ENCODE measurements at places on chromosomes 16 and 17.

DNA sequence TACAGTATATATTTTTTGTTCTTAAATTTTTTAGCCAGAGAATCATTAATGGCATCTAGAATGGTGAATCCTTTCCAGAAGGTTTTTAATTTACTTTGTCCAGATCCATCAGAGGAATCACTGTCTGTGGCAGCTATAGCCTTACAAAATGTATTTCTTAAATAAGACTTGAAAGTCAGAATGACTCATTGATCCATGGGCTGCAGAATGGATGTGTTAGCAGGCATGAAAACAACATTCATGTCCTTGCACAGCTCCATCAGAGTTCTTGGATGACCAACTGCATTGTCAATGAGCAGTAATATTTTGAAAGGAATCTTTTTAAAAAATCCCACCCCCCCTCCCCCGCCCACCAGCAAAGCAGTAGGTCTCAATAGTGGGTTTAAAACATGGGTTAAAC is 51.4 kb downstream of the CACNG1 start:
- no peak for DNase-seq

DNA sequence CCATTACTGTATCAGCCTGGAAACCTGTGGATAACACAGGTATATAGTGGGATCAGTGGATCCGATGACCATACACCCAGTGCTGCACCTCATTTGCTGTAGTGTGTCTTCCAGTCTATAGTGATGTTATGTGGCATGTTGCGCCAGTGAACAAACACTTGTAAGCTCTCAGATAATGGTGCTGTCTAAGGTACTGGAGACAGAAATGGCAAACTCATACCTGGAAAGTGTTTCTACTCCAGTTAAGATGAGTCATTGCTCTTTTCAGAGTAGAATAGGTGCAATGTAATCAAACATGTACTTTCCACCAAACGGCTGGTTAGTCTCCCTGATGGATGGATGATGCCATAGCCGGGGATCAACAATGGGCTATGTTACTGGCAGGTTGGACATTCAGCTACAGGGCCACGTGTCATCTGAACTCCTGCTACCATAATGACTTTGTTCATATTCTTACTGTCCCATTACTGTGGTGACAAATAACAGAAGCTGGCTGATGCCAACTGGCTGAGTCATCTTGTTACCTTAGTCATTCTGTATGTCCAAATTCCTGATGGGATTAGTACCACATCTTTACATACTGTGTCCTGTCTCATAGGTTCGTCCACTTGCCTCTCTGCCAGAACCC is 6.3 kb downstream of the CCL11 start:
- DNase-seq, result no peak

- no peak for DNase-seq
These were observed 665 bp upstream of the MT1M start for GRCh38 chr16:56631832-56632155.

- no peak for DNase-seq
These were observed 8.2 kb upstream of the MPP2 start for GRCh38 chr17:43915559-43915958.

DNA sequence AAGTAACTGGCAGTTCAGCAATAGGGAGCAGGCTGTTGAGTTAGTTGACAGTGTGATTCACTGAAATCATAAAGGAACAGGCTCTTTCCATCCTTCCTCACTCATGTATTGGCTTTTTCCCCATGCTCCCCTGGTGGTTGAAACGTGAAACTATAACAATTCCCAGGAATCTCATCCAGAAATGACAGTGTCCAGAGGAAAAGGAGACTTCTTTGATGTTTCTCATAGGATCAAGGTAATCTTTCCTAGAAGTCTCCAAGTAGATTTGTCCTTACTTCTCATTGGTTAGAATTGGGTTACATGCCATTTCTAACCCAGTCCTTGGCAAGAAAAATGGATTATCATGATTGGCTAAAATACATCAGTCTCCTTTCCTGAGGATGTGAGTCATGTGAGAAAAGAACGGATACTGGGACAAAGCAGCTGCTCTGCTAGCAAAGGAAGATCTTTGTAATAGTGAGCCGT is 14.4 kb downstream of the TTC19 start:
- no peak for DNase-seq

GRCh38 chr17:15510361-15510760 is 42.9 kb upstream of the CDRT4 start:
- DNase-seq, result no peak

DNA sequence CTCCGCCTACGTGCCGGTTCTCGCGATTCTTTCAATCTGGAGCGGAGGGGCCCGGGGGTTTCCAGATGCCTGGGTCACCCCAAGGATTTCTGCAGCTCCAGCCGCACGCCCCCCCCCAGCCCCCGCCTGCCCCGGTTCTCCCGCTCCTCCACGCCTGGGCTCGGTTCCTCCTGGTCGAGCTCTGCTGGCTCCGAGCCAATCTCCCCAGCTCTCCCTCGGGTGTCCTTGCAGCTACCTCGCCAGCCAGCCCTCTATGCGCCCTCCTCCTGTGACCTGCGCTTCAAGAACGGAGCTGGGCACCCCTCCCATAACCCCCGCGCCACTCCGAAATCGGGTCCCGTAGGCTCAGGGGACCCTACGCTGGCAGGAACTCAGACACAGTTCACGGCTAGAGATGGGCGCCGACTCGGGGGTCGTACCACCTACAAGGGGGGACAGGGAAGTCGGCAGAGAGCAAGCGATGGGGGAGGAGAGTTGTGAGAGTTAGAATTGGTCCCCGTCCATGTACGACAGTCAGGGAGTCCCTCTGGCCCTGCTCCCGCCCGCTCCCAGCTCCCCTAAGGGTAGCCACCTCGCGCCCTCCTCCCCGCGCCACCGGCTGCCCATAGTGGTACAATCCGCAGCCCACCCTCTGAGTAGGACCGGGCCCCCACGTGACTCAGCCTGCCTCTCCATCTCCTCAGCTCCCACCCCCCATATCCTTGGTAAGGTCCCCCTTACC is 961 bp downstream of the FGF11 start:
- no peak for DNase-seq

DNA sequence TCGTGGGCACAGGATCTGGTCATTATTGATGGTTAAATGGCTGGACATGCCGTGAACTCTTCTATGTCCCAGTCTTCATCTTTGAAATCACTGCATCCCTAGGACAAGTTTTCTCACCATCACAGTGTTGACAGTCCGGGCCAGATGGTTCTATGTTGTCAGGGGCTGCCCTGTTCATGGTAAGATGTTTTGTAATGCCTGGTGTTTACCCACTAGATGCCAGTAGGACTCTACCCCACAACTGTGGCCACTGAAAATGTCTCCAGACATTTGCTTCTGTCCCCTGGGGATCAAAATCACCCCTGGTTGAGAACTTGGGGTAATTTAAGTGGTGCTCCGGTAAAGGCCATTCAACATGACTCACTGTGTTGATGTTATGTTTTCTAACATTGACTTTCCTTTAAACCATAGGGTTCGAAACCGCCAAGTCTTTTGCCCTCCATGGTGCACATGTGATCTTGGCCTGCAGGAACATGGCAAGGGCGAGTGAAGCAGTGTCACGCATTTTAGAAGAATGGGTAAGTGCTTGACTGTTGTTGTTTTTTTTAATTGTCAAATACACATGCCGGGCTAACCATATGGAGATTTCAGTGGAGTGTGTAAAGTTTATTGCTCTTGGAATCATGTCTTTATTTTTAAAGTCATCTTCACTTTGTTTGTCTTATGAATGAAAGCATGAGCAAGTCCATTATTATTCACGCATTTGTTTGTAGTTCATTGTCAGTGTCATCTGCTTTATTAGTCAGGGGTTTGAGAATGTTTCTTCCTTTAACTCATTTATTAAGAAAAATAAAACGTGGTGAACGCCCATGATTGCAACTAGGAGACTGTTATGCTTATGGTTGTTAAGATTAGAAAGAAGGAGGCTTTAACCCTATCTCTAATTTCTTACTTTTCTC is 64.6 kb downstream of the WWOX start:
- no peak for DNase-seq

GRCh38 chr17:51398687-51399086 is 138.3 kb downstream of the UTP18 start:
- no peak for DNase-seq

DNA sequence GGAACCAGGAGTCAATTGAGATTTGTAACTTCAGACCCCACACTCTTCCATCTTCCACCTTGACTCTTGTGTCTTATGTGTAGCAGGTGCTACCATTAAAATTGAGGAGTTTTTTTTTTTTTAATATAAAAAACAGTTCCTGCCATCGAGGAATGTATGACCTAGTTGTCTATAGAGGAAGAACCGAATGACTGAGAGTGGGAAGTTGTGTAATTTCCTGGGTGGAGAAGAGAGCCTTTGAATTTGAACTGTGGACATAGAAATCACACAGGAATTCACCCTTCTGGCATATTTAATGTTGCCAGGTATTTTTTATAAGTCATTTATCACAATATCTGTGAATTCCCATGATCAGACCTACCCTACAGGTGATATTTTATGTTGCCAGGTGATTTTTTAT is 22.0 kb downstream of the SP2 start:
- DNase-seq, result no peak

DNA sequence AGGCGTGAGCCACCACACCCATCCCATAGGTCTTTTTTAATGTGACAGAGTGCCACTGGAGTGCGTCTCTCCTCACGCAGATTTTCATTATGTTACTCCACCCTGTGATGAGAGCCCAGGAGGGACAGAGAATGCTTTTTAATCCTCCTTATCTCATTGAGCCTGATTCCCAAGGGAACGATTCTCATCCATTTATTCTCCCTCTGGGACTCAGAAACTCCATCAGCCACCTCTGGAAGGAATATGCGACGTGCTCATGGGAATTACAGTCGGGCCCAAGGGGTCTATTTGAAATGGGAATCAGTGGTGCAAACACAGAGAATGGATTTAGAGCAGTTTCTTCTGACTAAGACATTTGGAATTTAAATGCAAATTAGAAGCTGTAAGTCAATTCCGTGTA is 155.9 kb upstream of the HSBP1 start:
- DNase-seq, result no peak

DNA sequence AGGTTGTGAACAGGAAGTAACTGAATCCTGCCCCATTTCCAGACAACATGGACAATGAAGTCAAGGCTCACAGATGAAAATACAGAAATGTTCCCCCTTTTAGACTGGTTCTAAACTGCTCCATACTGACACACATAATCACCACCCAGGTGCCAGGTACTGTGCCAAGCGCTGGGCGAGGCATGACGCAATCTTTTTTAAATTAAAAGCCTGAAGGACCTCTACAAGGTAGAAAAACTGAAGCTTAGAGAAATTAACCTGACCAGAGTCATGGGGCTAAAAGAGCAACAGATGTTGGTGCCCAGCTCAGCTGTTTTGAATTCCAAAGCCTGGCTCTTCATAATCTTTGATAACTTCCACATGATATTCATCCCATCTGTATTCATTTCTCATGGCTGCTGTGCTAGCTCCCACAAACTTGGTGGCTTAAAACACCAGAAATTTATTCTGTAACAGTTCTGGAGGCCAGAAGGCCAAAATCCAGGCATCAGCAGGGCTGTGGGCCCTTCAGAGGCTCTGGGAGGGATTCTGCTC is 4.9 kb upstream of the RAB11FIP4 start:
- DNase-seq, result no peak

- no peak for DNase-seq
These were observed 5.4 kb downstream of the ARHGAP27 start for GRCh38 chr17:45427181-45427835.

All from stimulated activated CD4-positive, alpha-beta T cell treated with anti-CD3 and anti-CD28 coated beads, Interleukin-2, amount 100 ng/mL, for 48 hours (primary cell).